Activated CD4-positive, alpha-beta T cell treated with anti-CD3 and anti-CD28 coated beads, Interleukin-2, amount 50 U/mL, for 1 hour (primary cell): ENCODE measurements at places on chromosomes 7 and 10.
A peak's percentile ranks its signal among the peaks of the same experiment; 100 is the strongest.

GRCh38 chr10:129766611-129767550, 197.2 kb downstream of the EBF3 start:
- no peak for DNase-seq

DNA sequence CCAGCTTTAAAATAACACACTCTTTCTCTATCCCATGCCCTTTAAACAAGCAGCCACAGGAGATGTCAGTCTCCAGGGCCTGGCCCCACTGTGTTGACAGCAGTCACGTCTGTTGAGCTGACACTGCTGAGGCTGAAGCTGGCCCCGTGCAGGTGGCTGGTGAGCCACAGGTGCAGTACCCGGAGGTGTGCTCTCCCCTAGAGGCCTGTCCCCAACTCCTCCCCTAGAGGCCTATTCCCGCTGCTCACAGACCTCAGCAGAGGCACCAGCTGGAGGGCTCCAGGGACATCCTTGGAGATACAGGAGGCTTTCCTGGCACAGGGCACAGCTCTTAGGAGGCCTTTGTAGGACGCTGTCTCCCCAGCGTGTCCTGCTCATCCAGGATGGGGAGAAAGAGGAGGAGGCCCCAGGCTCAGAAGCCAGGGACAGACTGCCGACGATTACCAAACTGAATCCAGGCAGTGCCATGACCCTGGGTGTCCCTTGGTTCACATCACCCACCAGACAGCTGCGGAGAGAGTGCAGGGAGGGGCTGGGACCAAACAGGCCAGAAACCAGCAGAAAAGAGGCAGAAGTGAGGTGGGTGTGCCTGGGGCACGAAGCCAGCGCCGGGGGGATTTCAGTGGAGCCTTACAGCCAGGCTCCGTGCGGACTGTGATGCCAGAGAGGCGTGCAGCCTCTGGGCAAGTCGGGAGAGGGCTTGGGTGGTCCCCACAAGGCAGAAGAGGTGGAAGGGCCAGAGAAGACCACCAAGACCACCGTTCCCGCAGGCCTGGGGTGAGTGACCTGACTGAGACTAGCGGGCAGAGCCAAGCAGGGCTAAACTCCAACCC, 18.5 kb upstream of the TTYH3 start:
- DNase-seq: no peak

DNA sequence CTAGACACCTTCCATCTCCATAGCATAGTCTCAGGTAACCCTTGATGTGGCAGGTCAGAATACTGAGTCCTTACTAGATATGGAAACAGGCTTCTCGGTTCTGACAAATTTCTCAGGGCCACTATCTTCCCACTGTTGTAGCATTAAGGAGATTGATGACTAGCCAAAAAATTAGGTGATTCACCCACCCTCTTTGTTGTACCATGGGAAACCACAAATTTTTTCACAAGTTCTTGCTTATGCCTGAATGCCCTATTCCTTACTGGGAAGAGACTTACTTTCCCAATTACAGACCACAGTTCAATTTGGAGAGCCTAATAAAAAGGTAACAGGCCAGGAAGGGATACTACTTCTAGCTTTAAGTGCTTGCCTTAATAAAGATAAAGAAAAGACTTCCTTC, 948.8 kb downstream of the GRM8 start:
- DNase-seq: no peak

DNA sequence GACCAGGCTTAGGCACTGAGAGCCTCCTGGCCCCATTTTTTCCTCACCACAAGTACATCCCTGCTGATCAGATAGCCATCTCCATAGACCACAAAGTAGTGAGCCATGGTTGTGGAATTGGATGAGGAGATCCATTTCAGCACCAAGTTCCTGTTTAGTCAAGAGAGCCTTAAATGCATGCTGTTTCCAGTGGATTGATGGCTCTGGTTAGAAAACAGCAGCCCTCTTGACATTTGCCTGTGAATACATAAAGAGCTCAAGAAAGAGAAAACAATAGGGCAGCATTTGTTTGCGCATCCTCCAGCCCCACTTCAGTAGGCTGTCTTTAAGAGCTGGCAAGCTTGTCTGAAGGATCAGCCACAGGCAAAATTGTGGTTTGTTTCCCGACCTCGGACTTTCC, 251.2 kb downstream of the POU6F2 start:
- DNase-seq: no peak

GRCh38 chr10:22246680-22247391, 29.0 kb upstream of the EBLN1 start:
- peak; percentile 10 for DNase-seq

- no peak for DNase-seq
Measured at GRCh38 chr7:120677535-120677934, 180.4 kb downstream of the TSPAN12 start.

GRCh38 chr10:24039897-24040296, 169.0 kb upstream of the KIAA1217 start:
- no peak for DNase-seq

DNA sequence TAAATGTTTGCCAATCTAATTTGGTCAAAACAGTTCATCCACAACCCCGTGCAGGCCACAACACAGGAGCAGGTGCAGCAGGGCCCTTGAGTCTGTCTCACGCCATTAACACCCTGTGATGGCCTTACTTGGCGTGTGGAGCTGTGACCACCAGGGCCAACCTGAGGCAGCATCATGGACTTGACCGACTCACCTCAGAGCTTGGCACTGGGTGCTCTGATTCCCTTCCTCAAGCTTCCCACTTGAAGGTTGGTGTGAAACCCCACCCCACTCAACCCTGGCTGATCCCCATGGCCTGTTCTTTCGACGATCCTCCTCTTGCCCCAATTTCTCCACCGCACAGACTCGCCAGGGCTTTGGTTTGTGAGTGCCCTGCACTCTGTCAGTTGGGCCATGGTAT, 623.1 kb downstream of the PTPRN2 start:
- no peak for DNase-seq

GRCh38 chr7:88101769-88102168, 118.1 kb downstream of the SRI start:
- no peak for DNase-seq

DNA sequence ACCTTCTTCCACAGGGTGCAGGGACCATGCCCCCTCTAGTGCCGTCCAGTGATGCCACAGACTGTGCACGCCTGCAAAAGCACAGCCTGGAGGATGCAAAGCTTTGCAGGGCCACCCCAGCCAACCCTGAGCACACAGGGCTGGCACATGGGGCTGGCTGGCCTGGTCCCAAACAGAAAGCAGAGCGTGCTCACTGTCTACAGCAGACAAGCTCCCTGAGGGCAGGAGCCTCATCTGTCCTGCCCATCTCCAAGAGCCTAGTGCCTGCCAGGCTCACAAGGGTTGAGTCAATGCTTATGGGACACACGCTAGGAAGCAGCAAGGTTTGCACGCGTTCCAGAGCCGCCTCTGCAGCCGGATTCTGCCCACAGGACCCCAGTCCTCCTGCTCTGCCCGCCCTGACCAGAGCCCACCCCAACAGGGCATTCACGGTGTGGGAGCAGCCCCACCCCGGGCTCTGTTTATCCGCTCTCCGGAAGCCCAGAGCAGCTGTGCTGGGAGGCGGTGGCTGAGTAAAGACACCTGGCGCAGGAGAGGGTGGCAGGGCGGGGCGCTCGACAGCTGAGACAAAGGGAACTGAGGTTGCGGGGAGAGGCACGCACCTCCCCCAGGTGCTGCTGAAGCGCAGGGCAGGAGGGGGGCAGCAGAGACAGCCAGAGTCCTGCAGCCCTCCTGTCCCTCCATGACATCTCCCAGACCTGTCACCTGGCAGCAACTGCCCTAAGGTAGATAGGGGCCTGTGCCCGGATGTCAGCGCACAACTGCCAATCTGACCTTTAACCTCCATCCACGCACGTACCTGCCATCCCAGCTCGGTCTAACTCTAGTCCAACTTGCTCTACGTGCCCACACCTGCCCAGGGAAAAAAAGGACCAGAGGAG, 4.3 kb downstream of the KCNH2 start:
- peak; percentile 44 for DNase-seq

- no peak for DNase-seq
Measured at GRCh38 chr7:132551439-132551838, 24.8 kb downstream of the PLXNA4 start.

DNA sequence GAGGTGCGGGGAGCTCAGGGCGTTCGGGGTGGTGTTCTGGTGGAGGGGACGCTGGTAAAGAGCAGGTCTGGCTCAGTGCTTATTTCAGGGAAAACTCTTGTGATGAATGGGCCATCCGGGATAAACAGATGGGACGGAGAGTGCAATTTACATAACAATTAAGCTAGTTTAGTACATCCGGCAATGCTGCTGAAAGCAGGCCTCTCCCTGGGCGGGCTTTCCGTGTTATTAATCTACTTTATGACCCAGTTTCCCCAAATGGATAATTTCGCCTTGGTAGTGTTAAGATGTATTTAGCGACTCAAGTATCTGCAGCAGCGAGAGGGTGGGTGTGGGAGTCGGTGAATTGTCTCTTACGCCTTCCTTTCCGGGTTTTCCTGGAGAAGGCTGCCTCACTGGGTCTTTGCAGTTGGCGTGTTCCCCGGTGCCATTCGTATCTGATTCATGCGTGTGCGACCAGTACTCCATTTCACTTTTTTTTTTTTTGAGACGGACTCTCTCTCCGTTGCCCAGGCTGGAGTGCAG, 25.2 kb downstream of the FOXK1 start:
- no peak for DNase-seq
